D721Med (cell line): ENCODE measurements at places on chromosomes 2 and 18.

- DNase-seq = no peak
These were observed 3.5 kb upstream of the NMUR1 start for GRCh38 chr2:231533777-231534125.

GRCh38 chr2:71216501-71216900, 10.4 kb downstream of the PAIP2B start:
- no peak for DNase-seq

GRCh38 chr2:238013806-238014205, 47.0 kb downstream of the UBE2F start:
- no peak for DNase-seq

DNA sequence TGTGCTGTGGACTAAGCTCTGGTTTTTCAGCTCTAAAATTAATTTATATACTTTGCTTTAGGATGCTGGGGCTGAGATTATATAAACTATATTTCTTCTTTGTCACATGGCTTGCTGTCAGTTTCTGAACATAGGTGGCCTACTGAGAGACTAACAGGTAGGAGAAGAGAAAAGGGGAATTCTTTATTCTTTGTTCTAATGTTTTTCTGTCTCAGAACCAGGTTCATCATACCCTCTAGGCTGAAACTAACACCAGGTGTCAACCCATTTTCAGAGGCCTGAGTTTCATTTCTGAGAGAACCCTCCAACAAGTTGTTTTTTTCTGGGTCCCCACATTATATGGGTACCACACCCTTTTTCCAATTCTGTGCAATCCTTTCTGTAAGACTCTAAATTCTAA, 843.6 kb downstream of the TRIB2 start:
- no peak for DNase-seq

GRCh38 chr2:57402096-57402495, 644.5 kb upstream of the VRK2 start:
- DNase-seq = no peak

DNA sequence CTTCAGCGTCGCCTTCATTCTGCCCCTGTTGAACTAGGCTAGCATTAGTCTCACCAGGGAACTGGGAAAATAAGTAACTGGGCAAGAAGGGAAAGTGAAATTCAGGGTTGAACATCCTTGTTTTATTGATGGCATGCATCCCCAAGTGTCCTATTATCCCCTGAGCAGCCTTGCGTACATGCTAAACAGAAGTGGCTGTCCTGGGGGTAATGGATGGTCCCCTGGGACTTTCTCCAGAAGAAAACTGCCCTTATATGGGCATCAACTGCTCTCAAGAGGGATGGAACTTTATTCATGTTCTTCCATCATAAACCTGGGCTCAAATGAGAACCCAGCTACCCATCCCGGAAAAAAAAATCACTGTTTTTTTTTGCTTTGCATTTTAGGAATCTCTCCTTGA, 11.8 kb upstream of the SMIM21 start:
- no peak for DNase-seq

- DNase-seq = no peak
These were observed 54.8 kb upstream of the KLHL29 start for GRCh38 chr2:23330214-23330613.

- no peak for DNase-seq
These were observed 437.9 kb upstream of the PIK3C3 start for GRCh38 chr18:41517142-41517541.

DNA sequence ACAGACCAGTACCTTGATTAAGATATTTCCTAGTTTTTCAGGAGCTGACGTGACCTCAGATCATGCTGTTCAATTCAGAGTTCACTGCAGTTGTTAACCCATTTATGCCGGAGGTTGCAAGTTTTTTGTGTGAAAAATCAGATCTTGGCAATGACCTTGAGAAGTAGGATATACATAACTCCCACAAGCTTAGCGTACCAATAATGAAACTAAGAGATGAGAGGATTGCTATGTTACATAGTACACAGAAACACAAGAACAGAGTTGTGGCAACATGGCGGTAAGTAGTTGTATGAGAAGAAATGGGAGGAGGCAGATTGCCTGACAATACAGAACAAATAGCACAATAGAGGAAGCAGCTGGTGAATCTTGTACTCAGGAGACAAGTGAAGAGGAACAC, 39.1 kb downstream of the PPIG start:
- no peak for DNase-seq

DNA sequence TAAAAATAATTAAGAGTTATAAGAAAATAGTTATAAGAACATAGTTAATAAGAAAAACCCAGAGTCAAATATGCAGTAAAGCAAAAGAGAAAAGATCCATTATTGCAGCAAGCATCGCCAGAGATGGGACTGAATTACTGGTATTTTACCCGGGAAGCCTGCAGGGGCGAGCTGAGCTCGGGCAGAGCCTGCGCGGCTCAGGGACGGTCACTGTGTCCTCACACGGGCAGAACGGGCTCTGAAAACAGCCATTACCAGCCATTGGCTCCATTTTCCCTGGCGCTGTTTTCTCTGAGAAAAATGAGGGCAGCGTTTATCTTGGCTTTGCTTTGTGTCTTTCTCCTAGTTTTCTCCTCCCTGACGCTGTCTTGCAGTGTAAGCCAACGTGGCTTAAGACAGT, 95.3 kb upstream of the ALKAL2 start:
- no peak for DNase-seq
